ENCODE measurements at places on chromosomes 13 and 19.

- no peak for DNase-seq
Measured at GRCh38 chr13:91292630-91293221, 54.8 kb upstream of the MIR17HG start.

DNA sequence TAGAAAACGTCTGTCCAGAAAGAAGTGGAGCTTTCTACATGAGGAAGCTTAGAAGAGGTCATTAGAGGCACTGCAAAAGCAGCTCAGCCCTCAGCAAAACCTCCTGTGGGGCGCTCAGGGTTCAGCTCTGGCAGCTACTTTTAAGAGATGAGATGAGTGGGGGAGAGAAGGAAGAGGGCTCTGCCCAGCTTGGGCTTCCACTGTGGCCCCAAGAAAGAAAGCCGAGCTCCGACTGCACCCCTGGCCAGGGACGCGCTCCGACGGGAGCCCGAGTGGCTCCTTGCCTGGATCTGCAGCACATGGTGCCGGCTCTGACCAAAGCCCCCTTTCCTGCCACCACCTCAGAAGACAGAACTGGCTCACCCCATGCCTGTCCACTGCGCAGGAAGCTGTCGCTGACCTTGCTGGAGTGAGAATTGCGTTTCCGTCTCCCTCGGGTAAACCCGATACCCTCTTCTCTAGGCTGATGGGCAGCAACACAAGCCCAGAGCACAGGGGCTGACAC, 36.4 kb downstream of the NAXD start:
- DNase-seq: no peak

DNA sequence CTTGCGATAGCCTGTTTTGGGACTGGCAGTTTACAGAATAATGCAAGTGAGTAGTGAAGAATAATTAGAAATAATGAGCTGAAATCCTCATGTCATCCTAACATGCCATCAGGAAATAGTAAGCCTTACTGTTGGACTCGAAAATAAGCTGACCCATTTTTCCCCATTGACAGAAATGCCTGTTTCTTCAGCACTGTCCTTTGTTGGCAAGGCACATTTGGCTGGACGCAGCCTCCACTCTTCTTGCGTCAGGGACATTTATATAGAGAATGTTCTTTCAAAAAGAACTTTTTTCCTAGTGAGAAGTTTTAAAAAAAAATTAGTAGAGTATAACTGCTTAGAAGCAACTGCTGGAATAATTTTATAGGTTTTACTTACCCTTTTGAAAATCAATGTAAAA, 47.1 kb downstream of the ARHGAP35 start:
- DNase-seq: no peak

GRCh38 chr19:6413721-6414643, 10.6 kb downstream of the KHSRP start:
- no peak for DNase-seq

- no peak for DNase-seq
Measured at GRCh38 chr13:47175172-47175866, 278.5 kb upstream of the HTR2A start.

DNA sequence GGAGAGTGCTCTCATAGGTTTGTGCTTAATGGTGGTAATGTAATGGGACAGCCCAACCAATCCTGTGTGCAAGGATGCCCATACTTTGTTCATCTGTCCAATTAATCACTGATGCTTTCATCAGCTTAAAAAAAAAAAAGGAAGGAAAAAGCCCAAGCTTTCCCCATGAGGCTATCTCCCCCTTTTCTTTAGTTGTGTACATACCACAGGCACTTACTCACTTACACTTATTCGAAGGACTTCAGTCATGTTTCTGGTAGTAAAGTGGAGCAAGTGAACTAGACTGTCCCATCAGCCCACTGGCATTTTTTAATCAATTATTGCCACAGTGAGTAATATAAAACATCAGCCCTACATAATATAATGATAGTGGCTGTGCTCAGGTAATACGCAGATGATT, 183.5 kb upstream of the UFM1 start:
- DNase-seq: no peak

All from tibial nerve (tissue), 4 donors.